ENCODE measurements at places on chromosomes 16 and 17.
A peak's percentile ranks its signal among the peaks of the same experiment; 100 is the strongest.

GRCh38 chr17:74734256-74734655 is 2.8 kb upstream of the RAB37 start:
- DNase-seq, result no peak

DNA sequence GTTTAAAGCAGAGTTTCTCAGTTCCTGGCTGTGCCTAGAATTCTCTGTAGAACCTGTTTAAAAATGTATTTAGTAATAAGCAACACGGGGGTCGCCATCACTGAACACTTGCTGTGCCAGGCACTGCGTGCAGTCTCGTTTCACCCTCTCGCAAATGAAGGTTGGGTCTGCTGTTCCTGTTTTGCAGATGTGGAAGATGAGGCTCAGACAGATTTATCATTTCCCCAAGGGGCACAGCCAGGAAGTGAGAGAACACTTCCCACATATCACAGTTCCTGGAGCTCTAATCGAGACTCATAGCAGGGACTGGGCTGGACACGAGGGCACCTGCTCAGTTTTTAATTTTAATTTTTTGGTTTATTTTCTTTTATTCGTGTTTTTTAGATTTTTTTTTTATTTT is 122.7 kb downstream of the ABCC6 start:
- no peak for DNase-seq

- DNase-seq, result peak; percentile 29
Measured at GRCh38 chr17:49191409-49191916, 18.9 kb downstream of the GNGT2 start.

DNA sequence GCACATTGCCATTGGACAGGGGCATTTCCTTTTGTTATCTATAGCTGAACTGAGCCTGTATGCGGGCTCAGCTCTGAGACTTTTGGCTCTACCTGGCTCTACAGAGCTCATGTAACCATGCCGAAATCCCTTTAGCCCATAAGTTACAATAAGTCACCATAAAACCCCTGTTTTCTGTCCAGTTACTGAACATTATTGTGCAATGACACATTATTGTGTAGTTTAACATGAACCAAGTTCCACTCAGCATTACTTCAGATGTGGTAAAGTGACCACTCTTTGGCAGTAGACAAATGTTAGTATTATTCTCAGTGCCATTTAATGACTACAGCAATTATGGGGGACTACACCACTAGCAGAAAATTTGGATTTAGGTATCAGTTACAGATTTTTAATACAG is 65.4 kb upstream of the RASL10B start:
- no peak for DNase-seq

GRCh38 chr17:47301161-47301560 is 22.6 kb upstream of the EFCAB13 start:
- DNase-seq, result no peak
